IMR-90 (cell line): ENCODE measurements at places on chromosomes 1 and 21. TPM values are rescaled to one million over a fixed set of nuclear protein-coding genes. Genes with fewer than 3 reads are reported as not detected.

DNA sequence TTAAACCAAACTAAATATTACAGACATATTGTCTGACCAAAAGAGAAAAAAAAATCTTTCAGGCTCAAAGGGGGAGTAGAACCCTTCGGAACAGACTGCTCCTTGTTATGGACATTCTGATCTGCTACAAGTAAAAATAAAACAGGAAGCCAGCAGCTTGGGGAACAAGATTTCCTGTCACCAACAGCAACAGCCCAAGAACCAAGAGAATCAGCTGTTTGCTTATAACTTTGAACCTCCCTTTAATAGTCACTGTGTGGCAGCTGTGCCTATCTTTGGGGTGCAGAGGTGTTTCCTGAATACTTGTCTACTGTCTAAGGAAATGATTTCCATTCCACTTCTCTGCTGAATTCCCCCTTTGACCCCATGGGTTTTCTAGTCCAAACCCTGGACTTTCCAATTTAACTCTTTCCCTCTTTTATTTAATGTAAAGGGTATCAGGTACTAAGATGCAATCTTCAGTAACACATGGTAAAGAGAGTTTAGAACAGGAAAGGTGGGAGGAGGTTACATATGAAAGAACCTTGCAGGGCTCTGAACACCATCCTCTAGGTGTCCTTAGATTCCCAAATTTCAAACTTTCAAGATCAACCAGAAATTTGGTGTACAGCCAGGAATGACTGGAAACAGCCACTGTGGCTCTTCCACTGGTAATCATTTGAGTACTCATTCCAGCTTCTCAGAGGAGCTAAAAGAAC lies 38.6 kb downstream of the GPR3 start:
- no peak overlapping the region for H3K4me3 ChIP-seq
- DNase-seq: peak; percentile 15
- H3K36me3 ChIP-seq: peaks cover 14% of the 10 kb centered on the region
- H3K27ac ChIP-seq: no peak overlapping the region
- H3K27me3 ChIP-seq: no peaks in the 10 kb centered on the region

IGSF21 gene
- total RNA-seq: not detected in 2 replicates

- no peak overlapping the region for H3K27ac ChIP-seq
- peaks cover 9% of the 10 kb centered on the region; the same call in 1 of the 2 replicates for H3K4me1 ChIP-seq
- peaks cover 29% of the 10 kb centered on the region for H3K27me3 ChIP-seq
These were observed 14.8 kb upstream of the BTG2 start for GRCh38 chr1:203290261-203291089.

DNA sequence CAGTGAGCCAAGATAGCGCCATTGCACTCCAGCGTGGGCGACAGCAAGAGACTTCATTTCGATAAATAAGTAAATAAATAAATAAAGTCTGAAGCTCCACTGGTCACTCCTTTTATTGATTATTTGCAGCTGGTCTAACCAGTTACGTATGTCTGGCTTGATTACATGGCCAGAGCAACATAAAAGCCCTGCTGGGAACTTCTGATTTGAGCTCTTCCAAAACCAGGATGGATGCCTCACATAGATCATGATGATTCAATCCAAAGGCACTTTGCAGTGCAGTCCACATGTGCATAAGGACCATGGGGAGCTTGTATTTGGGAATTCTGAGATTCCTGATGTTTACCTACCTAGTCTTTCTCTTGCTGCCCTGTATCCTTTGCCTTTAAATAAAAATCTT lies 24.0 kb downstream of the NSUN4 start:
- no peaks in the 10 kb centered on the region for H3K27me3 ChIP-seq
- DNase-seq: peak; percentile 45
- H3K36me3 ChIP-seq: peaks cover 38% of the 10 kb centered on the region

DNA sequence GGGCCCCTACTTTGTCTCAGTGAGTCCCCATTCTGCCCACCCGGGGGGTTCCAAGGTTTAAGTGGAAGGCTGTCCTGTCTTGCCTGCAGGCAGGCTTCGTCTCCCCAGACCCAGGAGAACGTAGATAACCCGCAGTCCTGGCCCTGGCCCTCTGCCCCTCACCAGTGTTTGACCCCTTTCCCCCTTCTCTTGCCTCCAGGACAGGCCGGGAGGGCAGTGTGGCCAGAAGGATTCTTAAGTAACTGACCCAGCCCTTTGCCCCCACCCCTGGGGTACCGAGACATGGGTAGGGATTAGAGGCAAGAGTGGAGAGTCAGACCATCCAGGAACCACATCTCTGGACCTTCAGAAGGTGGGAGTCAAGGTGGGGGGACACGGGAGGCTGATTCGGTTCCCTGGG lies 8.8 kb downstream of the TMEM222 start:
- H3K27me3 ChIP-seq: no peaks in the 10 kb centered on the region
- H3K36me3 ChIP-seq: peaks cover 56% of the 10 kb centered on the region
- no peak for DNase-seq
- H3K4me1 ChIP-seq: 0 out of 2 replicates have a peak, but pooled peaks cover 2% of the 10 kb centered on the region
- H3K27ac ChIP-seq: no peak overlapping the region

DNA sequence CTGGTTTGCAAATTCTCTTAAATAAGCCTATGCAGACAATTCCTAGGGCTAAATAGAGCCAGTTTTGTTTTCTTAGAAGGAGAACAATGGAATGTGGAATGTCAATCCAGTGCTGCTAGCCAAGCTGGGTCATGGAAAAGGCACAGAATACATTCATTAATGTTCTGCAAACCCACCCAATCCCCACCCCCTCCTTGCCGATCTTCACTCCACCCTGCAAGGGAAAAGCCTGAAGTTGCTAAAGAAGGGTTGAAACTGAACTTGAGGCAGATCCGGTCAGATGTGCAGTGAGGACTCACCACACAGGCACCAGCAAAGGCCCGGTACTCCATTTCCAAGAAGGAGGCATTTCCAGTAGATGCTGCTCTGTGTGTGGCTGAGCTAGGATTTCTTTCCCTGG lies 179.6 kb downstream of the PLPP3 start:
- no peak for DNase-seq
- H3K36me3 ChIP-seq: no peaks in the 10 kb centered on the region

HUNK gene
- total RNA-seq: 1.1 and 2.0 TPM in 2 replicates

MROH7 gene
- not detected in 2 replicates for total RNA-seq

- H3K4me1 ChIP-seq: peaks cover 4% of the 10 kb centered on the region; the same call in 1 of the 2 replicates
- H3K36me3 ChIP-seq: no peaks in the 10 kb centered on the region
- peak; percentile 82 for DNase-seq
- H3K27ac ChIP-seq: no peak overlapping the region
These were observed 6.6 kb downstream of the CCDC190 start for GRCh38 chr1:162854245-162854882.

AXDND1 gene
- under 0.01 TPM in 1 of 2 replicates, not detected in the other for total RNA-seq

- DNase-seq: peak; percentile 43
- H3K27ac ChIP-seq: peak overlapping the region; percentile 10; the same call in 1 of the 2 replicates
- peaks cover 9% of the 10 kb centered on the region; the same call in 1 of the 2 replicates for H3K36me3 ChIP-seq
- H3K27me3 ChIP-seq: peaks cover 2% of the 10 kb centered on the region; the same call in 1 of the 2 replicates
- H3K4me3 ChIP-seq: peak overlapping the region; percentile 70
These were observed 1.2 kb downstream of the ITPKB start for GRCh38 chr1:226737819-226738420.

DNA sequence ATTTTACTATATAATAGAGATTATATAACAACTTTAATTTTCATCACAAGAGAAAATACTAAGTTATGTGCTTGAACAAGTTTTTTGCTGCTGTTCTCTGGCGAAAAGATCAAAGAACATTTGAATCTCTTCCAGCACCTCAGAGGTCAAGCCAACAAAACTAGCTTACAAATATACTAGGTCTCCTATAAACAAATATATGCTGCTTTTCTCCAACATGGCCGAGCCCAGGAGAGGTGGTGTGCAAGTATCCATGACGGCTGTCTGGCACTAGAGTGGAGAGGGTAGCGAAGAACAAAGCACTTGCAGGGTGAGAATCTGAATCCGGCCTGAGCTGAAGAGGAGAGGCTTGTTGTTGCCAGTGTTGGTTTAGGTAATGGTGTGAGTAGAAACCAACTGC lies 7.5 kb upstream of the FMO3 start:
- no peak overlapping the region for H3K4me3 ChIP-seq
- peaks cover 5% of the 10 kb centered on the region; the same call in 1 of the 2 replicates for H3K4me1 ChIP-seq
- H3K27ac ChIP-seq: no peak overlapping the region
- H3K27me3 ChIP-seq: no peaks in the 10 kb centered on the region

GRCh38 chr1:24414775-24415333 lies 748 bp upstream of the NIPAL3 start:
- H3K4me1 ChIP-seq: peaks cover 18% of the 10 kb centered on the region
- H3K36me3 ChIP-seq: peaks cover 3% of the 10 kb centered on the region; the same call in 1 of the 2 replicates
- DNase-seq: no peak
- H3K27me3 ChIP-seq: no peaks in the 10 kb centered on the region

HMGCL gene
- total RNA-seq: 31.9 and 33.5 TPM in 2 replicates

DNA sequence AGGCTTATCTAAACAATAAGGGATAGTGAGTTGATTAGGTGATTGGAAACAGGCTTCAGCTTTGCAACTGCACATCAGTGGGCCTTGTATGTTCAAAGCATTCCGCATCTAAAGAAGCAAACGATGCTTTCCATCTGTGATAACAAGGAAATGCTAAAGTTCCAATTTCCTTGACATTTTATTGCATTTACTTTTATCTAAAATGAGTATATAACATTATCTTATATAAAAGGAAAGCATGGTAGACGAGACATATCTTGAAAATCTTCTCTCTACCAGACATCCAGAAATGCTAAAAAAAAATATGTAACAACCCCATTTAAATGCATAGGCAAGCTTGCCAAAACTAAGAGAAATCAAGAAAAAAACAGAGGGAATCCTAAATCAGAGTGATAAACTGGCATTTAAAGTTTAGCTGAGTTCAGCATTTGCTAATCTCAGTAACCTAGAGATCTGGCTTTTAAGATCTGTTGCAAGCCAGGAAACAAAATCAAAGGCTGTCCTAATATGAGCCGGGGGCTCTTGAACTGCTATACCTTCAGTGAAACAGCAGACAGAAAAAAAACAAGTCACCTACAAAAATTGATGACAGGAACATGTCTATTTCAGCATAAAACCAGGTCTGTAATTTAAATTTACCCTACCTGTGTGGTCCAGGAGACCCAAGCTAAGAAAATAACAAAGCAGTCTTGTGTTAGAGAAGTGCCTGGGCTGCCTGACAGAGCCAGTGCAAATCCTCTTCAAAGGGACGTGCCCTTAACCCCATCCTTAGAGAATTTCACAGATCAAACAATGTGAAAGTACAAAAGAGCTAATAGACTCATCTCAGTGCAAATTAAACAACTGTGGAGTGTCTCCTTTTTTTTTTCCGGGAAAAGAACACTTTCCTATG lies 3.1 kb upstream of the RGS13 start:
- H3K27me3 ChIP-seq: no peaks in the 10 kb centered on the region
- H3K4me1 ChIP-seq: peaks cover 4% of the 10 kb centered on the region
- H3K36me3 ChIP-seq: no peaks in the 10 kb centered on the region
- H3K4me3 ChIP-seq: no peak overlapping the region
- H3K27ac ChIP-seq: no peak overlapping the region; the same call in 1 of the 2 replicates

IFI44 gene
- total RNA-seq: 2.5 and 2.7 TPM in 2 replicates

KCNJ6 gene
- under 0.01 TPM in 2 replicates for total RNA-seq

S100A12 gene
- total RNA-seq: not detected in 2 replicates

LCE3E gene
- not detected in 2 replicates for total RNA-seq

KCNT2 gene
- 0.56 and 0.72 TPM in 2 replicates for total RNA-seq

LCE1B gene
- total RNA-seq: not detected in 2 replicates

- H3K36me3 ChIP-seq: no peaks in the 10 kb centered on the region
- no peaks in the 10 kb centered on the region for H3K27me3 ChIP-seq
- no peak for DNase-seq
- H3K27ac ChIP-seq: peak overlapping the region; percentile 75
- H3K4me1 ChIP-seq: peaks cover 4% of the 10 kb centered on the region
These were observed 8.3 kb downstream of the VSIG8 start for GRCh38 chr1:159854116-159854692.

HTR6 gene
- not detected in 2 replicates for total RNA-seq

DNA sequence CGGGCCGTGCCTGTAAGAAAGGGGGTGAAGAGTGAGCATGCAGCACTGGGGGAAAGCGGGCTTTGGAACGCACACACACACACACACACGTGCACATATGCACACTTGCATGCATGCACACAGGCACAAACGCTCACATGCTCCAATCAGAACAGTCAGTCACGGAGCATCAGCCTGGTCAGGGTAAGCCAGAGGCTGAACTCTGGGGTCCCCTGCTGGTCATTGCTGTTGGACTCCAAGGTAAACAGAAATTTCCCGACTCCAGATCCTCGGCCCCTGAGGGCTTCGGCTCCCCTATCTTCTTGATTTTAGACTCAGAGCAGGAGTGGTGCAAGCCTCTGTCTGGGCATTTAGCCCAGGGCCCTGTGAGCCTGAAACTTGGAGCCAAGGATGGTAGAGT lies 54.2 kb downstream of the SYT2 start:
- H3K4me1 ChIP-seq: no peaks in the 10 kb centered on the region
- no peak overlapping the region for H3K4me3 ChIP-seq
- no peak overlapping the region for H3K27ac ChIP-seq

PYHIN1 gene
- total RNA-seq: not detected in 2 replicates

DNA sequence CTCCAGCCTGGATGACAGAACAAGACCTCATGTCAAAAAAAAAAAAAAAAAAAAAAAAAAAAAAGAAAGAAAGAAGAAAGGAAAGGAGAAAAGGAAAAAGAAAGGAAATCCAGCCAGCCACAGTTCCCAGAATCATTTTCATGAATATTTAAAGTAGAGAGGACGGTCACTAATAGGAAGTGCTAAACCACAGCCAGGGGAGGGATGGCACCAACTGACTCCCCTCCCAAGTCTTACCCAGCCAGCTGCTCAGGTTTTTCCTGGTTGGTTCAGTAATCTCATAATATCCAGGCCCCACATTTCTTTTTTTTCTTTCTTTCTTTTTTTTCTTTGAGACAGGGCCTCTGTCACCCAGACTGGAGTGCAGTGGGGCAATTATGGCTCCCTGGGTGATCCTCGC lies 63.9 kb upstream of the AK4 start:
- no peak overlapping the region for H3K4me3 ChIP-seq
- DNase-seq: no peak
- no peaks in the 10 kb centered on the region for H3K36me3 ChIP-seq
- no peaks in the 10 kb centered on the region for H3K27me3 ChIP-seq
- H3K27ac ChIP-seq: no peak overlapping the region

PRRX1 gene
- total RNA-seq: 65.4 and 82.8 TPM in 2 replicates

GRCh38 chr1:172184506-172185191 lies 235.8 kb upstream of the C1orf105 start:
- peak overlapping the region; percentile 83; the same call in 1 of the 2 replicates for H3K27ac ChIP-seq
- H3K4me3 ChIP-seq: no peak overlapping the region
- H3K27me3 ChIP-seq: no peaks in the 10 kb centered on the region
- DNase-seq: peak; percentile 40
- H3K36me3 ChIP-seq: no peaks in the 10 kb centered on the region

DNA sequence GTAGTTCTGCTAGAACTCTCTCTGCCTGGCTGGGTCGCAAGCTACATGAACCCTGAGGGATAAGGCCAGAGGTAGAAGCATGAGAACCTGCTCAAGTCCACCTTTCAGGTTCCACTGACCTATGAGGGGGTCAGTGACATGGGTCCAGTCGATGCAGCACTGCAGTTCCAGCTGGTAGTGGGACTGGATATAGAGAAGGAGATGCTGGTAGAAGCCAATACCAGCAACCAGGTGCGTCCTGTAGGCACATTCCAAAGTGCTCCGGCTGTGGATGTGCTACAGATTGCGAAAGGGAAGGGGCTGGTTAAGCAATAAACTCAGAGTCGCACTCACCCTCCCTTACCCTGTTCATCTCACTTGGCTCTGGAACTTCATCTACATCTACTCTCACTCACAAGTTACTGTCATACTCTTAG lies 5.7 kb downstream of the SMG5 start:
- peaks cover 44% of the 10 kb centered on the region for H3K36me3 ChIP-seq
- H3K27me3 ChIP-seq: no peaks in the 10 kb centered on the region
- peaks cover 11% of the 10 kb centered on the region for H3K4me1 ChIP-seq
- no peak overlapping the region for H3K4me3 ChIP-seq
